ENCODE measurements at places on chromosomes 11 and 22.
A peak's percentile ranks its signal among the peaks of the same experiment; 100 is the strongest.

DNA sequence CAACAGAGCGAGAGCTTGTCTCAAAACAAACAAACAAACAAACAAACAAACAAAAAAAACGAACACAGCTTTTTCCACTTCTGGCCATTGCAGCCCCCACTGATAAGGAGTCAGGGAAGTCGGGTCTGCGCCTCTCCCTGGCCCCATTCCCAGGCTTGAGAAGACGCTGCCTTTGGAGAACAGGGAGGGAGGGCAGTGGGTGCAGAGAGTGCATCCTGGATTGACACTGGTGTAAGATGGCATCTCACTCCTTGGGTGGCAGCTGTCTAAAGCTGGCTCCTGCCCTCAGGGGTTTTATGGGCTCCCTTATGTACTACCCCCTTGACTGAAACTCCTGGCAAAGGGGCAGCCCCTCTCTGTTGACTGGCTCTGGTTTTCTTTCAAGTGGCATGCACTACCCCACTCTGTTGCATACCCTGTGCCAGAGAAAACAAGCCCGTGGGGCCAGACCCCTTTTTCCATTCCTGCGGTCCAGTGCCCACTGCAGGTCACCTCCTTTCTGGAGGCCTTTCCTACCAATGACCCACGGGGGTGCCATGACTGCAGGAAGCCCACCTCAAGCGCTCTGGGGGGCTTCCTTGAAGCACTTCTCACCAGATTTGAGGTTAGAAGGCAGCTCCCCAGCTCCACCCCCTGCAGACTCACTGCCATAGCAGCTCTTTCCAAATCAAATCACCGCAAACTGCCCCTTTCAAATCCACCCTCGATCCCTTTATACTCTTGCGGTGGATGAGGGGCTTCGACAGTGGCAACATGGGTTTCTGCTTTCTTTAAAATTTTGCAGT lies 12.7 kb downstream of the DRAP1 start:
- DNase-seq = no peak

- no peak for DNase-seq
These were observed 1.5 kb downstream of the ANO9 start for GRCh38 chr11:440065-441042.

DNA sequence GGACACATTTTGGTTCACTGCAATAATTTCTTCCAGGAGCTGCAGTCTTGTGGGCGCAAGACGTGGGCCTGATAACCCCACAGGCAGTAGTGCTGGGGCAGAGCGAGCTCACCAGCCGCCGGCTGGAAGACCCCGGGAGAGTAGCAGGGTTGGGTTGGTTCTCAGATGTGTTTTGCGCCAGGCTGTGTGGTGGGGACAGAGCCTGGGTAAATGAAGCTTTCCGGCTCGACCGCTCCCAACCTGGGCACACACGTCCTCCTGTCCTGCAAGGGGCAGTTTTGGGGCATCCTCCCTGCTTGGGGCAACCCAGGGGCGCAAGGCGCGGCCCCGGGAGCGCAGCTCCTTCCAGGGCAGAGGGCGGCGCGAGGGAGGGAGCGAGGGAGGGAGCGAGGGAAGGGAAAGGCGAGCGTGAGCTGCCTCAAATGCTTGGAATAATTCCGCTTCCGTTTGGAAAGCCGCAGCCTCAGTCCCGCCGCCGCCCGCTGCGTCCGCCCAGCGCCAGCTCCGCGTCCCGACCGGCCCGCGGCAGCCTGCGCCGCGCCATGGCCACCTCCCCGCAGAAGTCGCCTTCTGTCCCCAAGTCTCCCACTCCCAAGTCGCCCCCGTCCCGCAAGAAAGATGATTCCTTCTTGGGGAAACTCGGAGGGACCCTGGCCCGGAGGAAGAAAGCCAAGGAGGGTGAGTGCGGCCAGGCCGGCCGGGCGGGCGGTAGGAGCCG lies at the start of gene PARVA:
PARVA (plus strand) TSS at position 466 of the 718 bp plus-strand sequence; CDS start at position 543, 77 bp downstream.
- peak; percentile 82 for DNase-seq

- DNase-seq = peak; percentile 71
These were observed 43.2 kb upstream of the ETS1 start for GRCh38 chr11:128630367-128631230.

DNA sequence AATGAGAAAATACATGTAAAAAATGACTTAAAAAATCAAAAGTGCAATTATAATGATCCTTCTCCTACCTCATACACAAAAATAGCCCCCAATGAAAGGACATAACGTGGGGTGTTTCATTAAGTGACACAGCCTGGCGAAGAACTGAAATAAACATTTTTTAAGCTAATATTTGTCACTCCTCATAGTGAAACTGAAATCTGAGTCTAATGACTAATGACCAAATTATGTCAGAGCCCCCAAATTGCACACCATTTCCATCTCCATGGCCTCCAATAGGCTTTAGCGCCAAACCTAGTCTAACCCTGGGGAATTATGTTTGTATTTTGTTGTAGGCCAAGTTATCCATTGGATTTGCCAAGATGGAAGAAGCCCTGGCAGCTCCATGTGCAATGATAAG lies 119.1 kb downstream of the WT1 start:
- DNase-seq = no peak

DNA sequence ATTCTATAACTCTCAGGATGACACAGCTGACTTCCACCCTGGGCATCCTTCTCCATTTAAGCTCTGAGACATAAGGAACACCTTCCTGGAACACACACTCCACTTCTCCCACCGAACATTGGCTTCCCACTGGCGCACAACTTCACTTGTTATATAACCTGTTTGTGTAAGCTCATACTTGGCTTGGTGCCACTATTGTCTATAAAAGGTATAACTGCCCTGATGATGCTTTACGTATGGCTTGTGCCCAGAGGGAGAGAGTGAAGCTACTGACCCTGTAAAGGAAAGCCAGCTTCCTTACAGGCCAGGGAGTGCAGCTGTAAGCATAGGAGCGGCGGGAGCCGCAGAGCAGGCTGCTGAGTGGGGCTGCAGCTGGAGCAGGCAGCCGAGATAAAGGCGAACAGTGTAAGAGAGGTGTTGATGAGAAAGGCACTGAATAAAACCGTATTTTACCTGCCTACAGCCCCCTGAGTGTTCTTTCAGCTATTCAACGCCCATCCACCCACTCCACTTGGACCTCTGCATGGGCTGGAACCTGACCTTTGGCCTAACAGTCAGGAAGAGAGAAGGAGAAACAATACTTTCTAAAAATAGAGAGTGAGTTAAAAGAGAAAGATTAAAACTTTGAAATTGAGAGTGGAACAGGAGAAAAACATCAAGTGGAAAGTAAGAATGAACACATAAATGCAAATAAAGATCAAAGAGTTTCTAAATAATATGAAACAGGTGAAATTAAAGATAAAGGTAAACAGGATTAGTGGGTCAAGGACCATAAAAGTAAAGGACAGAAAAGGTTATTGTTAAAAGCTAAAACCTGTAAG lies 252.1 kb upstream of the ARHGAP42 start:
- no peak for DNase-seq

DNA sequence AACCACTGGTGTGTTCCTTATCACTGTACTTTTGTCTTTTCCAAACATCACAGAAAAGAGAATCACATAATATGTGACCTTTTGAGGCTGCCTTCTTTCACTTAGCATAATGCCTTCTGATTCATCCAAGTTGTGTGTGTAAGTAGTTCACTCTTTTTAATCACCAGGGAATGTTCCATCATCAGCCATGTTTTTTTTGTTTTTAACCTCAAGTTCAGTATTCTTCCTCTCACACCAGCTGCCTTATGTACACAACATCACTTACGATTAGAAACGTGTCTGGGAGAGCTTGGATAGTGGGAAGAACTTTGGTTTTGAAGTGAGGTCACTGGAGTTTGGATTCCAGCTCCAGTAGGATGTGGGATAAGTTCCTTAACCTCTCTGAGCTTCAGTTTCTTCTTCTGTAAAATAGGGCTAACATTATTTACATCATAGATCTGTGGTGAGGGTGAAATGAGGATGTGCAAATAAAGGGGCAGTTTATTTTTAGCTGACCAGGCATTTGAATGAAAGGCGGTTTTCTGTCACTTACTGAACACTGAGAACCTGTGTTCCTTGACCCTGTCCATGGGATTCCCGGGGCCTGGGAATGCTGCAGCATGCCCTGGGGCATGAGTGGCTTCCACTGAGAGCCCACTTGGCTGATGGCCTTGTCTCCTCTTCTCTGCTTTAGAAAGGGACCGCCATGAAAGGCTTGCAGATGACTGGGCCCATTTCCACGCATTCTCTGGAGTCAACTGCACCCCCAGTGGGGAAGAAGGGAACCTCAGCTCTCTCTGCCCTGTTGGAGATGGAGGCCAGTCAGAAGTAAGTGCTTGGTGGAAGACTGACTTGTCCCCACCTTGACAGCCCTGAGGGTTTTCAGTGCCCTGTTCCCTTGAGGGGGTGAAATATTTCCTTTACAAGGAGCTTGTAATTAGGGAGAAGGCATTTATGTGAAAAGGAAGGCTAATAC lies 92.6 kb downstream of the DEPDC5 start:
- DNase-seq = peak; percentile 93

DNA sequence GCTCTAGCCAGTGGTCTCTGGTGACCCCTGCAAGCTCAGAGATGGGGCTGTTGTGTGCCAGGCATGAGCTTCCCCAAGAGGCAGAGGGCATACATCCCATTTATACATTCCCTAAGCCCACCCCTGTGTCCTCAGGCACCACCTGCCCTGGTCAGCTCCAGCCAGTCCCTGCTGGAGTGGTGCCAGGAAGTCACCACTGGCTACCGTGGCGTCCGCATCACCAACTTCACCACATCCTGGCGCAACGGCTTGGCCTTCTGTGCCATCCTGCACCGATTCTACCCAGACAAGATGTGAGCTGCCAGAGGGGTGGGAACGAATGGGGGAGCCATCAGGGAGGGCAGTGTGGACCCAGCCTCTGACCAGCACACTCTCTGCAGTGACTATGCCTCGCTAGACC lies 8.3 kb downstream of the EHBP1L1 start:
- no peak for DNase-seq

DNA sequence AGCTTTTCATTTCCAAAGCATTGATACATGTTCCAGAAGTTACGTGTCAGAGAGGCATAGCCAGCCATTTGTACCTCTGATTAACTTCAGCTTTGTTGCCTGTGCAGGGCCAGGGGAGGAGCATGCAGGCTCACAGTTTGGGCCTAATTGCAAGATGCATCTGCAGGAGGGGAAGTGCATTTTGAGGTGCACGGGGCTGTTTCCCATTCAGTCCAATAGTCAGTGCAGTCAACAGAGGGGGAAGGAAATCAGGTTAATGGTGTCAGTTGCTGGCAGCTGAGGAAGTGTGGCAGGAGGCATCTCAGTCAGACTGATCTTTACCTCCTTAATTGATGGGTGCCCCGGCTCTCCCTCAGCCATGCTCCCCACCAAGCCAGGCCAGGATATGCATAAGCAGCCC lies 39.3 kb downstream of the ABCC8 start:
- DNase-seq = no peak

DNA sequence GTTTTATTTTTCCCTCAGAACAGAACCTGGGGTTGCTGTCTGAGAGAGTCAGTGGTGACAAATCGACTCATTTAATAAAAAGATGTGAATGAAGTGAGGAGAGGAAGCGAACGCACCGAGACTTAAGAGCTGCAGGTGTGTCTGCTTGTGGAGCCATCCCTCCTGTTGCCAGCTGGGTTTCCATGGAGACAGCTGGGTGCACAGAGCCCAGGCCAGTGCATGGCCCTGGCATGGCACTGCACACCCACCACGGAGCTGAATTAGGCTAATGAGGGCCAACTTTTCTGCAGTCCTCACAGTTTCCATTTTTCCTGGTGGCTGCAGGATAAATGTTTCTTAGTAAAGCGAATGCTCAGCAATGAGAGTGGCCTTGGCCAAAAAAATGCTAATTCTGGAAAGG lies 750.2 kb downstream of the OPCML start:
- DNase-seq = no peak

DNA sequence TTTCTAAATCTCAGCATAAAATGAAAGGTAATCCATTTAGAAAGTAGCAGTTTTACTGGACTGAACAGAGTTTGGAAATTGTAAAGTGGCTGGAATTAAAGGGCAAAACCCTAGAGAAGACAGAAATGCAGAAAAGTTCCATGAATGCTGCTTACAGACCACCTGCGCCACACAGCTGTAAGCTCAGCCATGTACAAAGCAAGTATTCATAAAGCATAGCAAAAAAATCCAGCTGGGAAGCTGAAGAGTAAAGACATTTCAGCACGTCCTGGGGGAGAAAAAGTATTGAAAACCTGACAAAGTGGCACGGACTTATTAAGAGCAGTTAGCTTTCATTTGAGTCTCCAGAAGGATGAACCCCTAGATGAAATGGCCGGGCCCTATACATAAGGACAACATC lies 220.1 kb upstream of the CNTN5 start:
- no peak for DNase-seq

DNA sequence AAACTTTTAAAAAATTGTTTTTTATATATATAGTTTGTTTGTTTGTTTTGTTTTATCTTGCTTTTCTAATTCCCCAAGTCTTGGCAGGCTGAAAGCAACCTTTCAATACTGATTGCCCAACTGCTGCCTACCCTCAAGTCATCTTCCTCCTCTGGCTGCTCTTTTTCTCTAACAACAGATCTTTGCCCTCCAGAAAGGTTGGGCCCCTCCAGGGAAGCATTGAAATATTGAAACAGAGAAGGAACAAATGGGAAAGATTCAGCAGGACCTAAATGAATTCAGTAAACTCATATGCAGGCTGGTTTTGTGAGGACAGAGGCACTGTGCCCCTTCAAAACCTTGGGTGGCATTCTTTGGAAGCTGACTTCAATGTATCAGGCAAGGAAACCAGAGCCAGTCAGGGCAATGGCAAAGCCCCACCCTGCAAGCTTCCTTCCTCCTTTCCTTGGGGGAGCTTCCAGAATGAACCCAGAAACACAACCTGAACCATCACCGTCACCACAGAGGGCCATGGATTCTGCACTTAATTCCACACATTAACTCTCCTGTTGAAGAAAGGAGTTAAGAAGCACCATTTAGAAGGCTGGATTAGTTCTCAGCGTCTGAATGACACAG lies 815 bp upstream of the MS4A6A start:
- no peak for DNase-seq

- DNase-seq = no peak
These were observed 21.5 kb downstream of the BIRC2 start for GRCh38 chr11:102368472-102368871.

- DNase-seq = peak; percentile 21
These were observed 301.4 kb upstream of the PDGFD start for GRCh38 chr11:104465321-104465720.

All from amniotic epithelial cell (primary cell).